ENCODE measurements at places on chromosomes 1 and 21.

GRCh38 chr21:42725416-42725930, 72.1 kb downstream of the PDE9A start:
- DNase-seq: no peak

DNA sequence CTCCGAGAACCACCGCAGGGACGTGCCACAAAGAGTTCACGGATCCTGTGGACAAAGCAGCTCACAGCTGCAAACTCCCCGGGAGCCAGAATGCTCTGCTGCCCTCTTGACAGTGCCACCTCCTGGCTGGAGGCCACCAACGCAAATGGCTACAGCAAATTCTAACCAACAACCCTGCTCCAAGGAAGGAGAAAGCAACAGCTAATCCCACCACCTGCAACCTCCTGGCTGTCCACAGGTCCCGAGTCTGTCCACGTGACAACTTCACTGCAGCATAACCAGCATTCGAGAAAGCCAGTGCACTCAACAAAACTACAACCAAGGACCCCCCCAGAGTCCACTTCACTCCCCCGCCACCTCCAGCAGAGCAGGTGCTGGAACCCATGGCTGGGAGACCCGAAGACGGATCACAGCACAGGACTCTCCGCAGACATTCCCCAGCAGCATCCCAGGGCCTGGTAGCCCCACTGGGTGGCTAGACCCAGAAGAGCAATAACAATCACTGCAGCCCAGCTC, 17.3 kb downstream of the POFUT2 start:
- DNase-seq: no peak

- DNase-seq: no peak
These were observed 15.1 kb upstream of the C1orf87 start for GRCh38 chr1:60088620-60089155.

- no peak for DNase-seq
These were observed 737.4 kb upstream of the ZP4 start for GRCh38 chr1:238628110-238628509.

- DNase-seq: no peak
These were observed 121.7 kb downstream of the SLC30A10 start for GRCh38 chr1:219806642-219807041.

GRCh38 chr1:208432346-208432745, 188.2 kb upstream of the PLXNA2 start:
- no peak for DNase-seq

DNA sequence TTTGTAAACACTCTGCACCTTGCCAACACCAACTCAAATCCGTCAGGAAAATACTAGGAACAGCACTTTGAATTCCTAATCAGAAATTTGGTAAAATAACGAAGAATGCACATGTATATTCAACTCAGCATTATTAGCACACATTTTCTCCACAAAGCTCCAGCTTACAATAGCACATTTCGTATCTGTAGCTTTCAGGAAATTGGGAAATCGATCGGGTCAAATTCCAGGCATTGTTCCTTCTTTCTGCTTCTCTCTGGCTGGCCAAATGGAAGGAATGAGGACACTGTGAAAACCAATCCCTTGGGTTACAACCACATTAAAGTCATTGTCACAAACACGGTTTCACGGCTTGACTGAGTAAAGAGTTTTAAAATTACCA, 58.6 kb downstream of the NPHP4 start:
- DNase-seq: no peak

DNA sequence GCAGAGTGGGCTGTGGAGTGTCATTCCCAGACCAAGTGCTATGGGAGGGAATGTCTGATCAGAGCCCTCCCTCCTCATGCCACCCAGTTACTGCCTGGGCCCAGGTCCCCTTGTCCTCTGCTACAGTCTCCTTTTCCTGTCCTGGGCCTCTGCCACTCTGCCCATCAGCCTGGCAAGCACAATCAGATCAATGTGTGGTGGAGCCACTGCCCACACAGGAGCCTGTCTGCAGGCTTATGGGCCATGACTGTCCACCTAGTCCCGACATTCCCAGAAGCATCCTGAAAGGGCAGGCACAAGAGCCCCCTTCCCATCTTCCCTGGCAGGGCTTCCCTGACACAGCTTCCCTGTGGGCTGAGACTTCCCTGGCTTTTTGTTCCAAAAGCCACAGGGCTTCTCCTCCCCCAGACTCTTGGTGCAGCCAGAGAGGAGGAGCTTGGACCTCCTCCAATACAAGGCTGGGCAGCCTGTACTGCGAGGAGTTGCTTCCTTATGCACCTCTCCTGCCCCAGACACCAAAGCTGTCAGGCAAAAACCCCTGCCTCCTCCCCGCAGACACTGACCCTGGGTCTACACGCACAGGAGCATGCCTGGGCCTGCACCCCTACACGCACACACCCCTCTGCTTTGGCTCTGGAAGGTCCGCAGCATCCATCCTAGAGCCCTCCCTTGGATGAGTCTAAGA, 29.2 kb upstream of the CNTN2 start:
- DNase-seq: no peak
